ENCODE measurements at places on chromosomes 7 and 10. TPM values are rescaled to one million over a fixed set of nuclear protein-coding genes. Genes with fewer than 3 reads are reported as not detected.

The TRIM50 gene
- total RNA-seq, result not detected

The AKR1C8 gene
- total RNA-seq, result not detected

The FAM131B gene
- 1.4 TPM for total RNA-seq

The RBP3 gene
- total RNA-seq, result not detected

The OR2A42 gene
- 0.09 TPM for total RNA-seq

The LIPM gene
- total RNA-seq, result not detected

The STYXL1 gene
- 43.3 TPM for total RNA-seq

The MBL2 gene
- not detected for total RNA-seq

The SMKR1 gene
- 0.28 TPM for total RNA-seq

The ZNF488 gene
- total RNA-seq, result 0.09 TPM

The HOXA3 gene
- total RNA-seq, result 0.75 TPM

The NRG3 gene
- total RNA-seq, result 0.19 TPM

The PILRA gene
- total RNA-seq, result not detected

The DPCD gene
- total RNA-seq, result 55.0 TPM

The EXOSC1 gene
- 28.8 TPM for total RNA-seq

The MSMB gene
- total RNA-seq, result 0.27 TPM

The INA gene
- 0.18 TPM for total RNA-seq

The SEMA4G gene
- total RNA-seq, result 0.94 TPM

The LDB3 gene
- not detected for total RNA-seq

The CPA2 gene
- total RNA-seq, result not detected

The TAS2R41 gene
- not detected for total RNA-seq

The AFAP1L2 gene
- 1.9 TPM for total RNA-seq

The IDE gene
- 26.0 TPM for total RNA-seq

The LLCFC1 gene
- total RNA-seq, result not detected

The GIMAP7 gene
- 16.2 TPM for total RNA-seq

The TYSND1 gene
- 4.8 TPM for total RNA-seq

The FAM25A gene
- not detected for total RNA-seq

The GRM3 gene
- not detected for total RNA-seq

The TWIST1 gene
- total RNA-seq, result 2.8 TPM

The RPEL1 gene
- total RNA-seq, result not detected

The GIMAP4 gene
- total RNA-seq, result 135 TPM

The TBC1D12 gene
- 12.0 TPM for total RNA-seq

The CPEB3 gene
- 0.94 TPM for total RNA-seq

The CELF2 gene
- total RNA-seq, result 10.5 TPM

The SSC4D gene
- 0.47 TPM for total RNA-seq

The ZNF37A gene
- 7.7 TPM for total RNA-seq

The LRRD1 gene
- not detected for total RNA-seq

The IFIT1 gene
- 1.8 TPM for total RNA-seq

The CFAP46 gene
- total RNA-seq, result 2.3 TPM

The GPR37 gene
- 4.7 TPM for total RNA-seq

The SEMA3D gene
- 2.4 TPM for total RNA-seq

The LEP gene
- total RNA-seq, result under 0.01 TPM

The SYT15B gene
- not detected for total RNA-seq

The PTPN20 gene
- total RNA-seq, result not detected

The ADAMTS14 gene
- not detected for total RNA-seq

The EGFR gene
- 1.5 TPM for total RNA-seq

The CYP2W1 gene
- total RNA-seq, result not detected

The NOS3 gene
- 54.8 TPM for total RNA-seq

The ECHS1 gene
- total RNA-seq, result 71.7 TPM
